Urothelium cell line (cell line): ENCODE measurements at places on chromosomes 16 and 17.
A peak's percentile ranks its signal among the peaks of the same experiment; 100 is the strongest.

DNA sequence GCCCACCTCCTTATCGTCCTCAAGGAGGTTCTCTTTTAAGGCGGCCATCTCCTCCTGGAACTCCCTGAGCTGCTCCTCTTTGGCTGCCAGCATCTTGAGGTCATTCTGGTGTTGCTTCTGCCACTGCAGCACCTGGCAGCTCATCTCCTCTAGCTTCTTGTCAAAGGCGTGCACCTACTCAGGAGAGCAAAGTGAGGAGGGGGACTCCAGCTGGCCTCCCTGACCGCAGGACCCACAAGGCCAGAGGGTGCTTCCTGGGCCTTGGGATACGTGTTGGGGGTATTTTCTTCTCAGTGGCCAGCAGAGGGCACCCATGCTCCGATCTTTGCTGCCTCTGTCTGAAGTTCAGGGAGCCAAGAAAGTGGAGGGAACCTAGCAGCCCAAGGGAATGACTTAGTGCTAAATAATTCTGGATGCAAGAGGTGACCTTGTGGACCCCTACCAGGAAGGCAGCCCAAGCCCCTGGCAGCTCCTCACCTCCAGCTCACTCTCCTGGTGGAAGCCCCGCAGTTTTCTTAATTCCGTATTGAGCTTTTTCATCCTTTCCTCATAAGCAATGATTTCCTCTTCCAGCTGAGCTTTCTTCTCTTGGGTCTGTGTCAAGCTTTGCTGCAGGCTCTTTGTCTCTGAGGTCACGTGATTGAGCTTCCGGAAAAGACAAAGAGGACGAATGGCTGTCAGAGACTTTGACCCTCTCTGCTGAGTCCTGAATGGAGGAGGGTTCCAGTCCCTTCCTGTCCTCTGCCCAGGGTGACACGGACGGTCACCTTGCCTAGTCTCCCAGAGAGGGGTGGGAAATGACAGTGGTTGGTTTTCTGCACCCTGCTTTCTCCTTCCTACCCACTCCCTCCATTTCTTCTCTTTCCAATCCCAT lies 31.4 kb downstream of the DHX38 start:
- peak; percentile 81 for DNase-seq

- DNase-seq = no peak
Observed at GRCh38 chr16:79849119-79849518, 248.6 kb upstream of the MAF start.

DNA sequence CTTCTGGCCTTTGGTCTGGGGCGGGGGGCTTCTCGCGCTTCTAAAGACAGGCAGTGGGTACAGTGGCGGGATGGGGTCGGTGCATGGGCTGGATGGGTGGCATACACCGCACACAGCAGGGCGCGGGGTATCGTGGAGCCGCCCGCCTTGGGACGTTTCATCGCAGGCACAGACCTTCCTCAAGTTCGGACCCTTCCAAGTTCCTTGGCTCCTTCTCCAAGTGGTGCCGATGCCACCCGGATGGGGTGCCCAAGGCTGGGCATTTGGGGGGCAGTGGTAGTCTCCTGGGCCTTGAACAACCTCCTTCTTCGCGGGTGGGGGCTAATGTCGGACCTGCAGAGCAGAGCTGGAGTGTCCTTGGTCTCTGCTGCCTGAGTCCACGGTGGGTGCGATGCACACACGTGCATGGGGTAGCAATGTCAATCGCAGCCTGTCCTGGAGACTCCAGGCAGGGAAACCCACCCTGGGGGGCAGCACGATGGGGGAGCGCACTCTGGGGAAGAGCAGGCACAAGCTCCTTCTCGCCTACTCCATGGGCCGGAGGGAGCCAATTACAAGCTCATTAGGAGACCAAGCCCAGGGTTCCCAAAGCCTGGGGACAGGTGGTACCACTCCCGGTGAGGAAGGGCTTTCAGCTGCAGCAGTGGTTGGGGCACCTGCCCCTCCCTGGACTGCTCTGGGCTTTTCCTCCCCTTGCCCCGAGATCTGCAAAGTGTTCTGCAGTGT lies 686 bp upstream of the MTSS2 start:
- DNase-seq = no peak

DNA sequence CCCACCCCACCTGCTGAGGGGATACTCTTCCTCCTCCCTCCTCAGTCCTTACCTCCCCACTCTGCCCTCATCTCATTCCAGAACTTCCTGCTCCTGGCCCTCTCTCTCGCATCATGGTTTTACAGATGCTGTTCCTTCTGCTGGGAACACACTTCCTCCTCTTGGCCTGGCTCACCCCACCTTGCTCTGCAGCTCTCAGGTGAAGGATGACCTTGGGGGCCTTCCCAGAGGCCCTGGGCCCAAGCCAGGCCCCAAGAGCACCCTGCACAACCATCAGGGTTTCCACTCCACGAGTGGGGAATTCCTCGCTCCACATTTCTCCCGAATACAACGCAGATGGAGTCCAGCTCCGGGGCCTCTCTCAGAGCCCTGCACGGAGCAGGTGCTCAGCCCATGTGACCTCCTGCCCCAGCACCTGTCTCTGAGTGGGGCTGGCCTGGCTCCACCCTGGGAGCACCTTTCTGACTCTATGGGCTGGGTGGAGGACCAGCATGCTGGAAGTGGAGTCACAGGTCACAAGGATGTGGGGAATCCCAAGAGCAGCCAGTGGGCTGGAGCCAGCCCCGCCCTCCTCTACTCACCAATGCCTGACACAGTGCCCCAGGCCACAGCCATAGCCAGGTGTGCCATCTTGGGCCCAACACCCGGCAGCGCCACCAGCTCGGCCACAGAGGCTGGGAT lies 4.5 kb downstream of the NTHL1 start:
- DNase-seq = no peak

DNA sequence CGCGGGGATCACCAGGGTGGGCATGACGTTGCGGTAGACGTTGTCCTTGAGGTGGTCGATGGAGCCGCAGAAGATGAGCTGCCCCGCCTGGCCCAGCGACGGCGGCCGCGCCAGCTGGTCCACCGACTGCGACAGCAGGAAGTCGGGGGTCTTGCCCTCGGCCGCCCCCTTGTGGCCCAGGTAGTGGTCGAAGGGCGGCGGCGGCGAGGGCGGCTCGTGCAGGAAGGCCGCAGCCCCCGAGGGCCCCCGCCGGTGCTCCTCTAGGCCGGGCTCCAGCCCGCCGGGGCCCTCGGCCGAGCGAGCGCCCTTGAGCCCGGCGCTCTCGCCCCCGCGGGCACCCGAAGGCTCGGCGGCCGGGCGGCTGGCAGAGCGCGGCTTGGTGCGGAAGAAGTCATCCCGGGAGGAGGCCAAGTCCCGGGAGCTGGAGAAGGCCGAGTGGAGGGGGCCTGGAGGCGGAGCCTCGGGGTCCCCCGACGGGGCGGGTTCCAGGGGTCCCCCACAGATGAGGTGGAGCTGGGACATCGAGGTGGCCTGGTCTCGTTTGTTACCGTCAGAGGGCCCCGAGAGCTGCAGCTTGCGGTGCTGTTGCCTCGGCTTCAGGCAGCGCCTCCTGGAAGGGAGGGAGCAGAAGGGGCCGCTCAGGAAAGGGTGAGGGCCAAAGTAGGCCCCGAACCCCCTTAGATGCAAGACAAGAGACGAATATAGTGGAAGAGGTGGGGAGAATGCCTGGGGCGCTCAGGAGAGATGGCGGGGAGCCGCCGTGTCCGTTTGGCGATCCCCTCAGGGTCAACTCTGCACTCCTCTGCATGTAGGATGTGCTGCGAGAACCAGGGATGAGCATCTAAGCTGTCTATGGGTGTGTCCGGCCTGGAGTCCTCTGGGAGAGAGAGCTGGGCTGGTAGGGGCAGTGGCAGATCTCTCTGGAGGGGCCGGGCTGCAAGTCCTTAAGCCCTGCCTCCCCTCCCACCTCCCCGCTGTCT lies 8.8 kb downstream of the FAM171A2 start:
- DNase-seq = no peak

GRCh38 chr16:87033541-87034300 lies 283.5 kb downstream of the C16orf95 start:
- DNase-seq = no peak

- no peak for DNase-seq
Observed at GRCh38 chr17:9389111-9389527, 186.5 kb downstream of the STX8 start.

DNA sequence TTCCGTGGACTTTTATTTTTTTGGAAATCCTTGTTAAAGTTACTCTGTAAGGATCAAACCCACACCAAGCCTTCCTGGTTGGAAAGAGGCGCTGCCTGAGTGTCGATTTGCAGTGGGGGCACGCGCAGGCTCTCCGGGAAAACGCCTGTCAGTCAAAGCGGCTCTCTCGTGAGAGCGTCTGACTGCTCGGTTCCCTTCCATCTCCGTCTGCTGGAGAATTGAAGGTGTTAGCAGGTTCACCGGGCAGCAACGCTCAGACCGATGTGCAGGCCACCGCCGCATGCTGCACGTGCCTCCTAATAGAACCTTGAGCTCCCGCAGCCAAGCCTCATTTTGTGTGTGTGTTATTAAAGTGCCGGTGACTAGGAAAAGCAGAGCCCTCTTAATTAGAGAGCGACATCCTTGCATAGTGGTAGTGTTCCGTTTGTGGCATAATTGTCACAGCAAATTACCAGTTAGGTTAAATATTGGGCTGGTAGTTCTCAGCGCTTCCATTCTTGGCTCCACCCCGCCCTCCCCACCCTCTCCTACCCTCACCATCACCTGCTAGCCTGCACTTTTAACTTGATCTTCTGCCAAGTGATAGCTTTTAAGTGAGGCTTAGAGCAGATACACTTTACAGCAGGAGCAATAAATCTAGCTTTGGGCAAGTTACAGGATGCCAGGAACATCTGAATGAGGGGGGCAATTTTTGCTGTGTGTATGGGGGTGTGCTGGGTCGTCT lies 75.5 kb downstream of the RPA1 start:
- DNase-seq = no peak

DNA sequence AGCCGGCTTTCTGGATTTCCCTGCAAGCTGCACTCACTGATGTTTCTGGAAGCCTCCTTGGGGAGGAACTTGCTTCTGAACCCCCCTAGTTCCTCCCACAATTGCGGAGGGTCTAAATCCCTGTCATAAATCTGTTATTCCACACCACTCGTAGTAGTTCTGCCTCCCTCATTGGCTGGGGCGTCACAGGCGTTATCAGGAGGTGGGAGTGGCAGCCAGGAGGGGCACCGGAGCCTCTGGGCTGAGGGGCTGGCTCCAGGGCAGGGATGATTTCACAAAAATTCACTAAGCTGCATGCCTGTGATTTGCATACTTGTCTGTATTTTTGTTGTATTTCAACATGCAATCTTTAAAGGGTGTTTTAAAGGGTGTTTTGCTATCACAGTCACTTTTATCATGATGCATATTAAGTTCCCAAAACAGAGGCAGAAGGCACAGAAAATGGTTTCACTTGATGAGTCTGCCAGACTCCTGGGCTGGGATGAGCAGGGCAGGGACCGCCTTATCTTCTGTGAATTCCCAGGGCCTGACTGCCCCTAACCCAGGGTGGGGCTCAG lies 176.2 kb upstream of the FOXF1 start:
- DNase-seq = no peak

DNA sequence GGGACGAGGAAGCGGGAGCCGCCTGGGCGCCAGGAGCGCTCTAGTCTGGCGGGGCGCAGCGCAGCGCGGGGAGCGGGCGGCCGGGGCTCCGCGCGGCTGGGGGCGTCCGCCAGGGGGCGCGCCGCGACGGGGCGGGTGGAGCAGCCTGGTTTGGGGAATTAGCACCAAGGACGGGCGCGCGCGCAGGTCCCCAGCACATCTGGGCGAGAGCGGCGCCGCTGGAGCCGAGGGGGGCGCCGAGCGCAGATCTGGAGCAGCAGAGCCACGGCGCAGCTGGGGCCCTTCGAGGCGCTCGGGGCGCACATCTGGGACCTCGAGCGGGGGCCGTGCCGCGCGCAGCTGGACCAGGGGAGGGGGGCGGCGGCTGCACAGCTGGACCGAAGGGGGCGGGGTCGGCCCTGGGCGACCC lies at the start of gene NXPH3:
Gene NXPH3 (plus strand): TSS at position 193 of the 409 bp plus-strand sequence. CDS start 349 bp downstream, outside the sequence.
- DNase-seq = peak; percentile 86

DNA sequence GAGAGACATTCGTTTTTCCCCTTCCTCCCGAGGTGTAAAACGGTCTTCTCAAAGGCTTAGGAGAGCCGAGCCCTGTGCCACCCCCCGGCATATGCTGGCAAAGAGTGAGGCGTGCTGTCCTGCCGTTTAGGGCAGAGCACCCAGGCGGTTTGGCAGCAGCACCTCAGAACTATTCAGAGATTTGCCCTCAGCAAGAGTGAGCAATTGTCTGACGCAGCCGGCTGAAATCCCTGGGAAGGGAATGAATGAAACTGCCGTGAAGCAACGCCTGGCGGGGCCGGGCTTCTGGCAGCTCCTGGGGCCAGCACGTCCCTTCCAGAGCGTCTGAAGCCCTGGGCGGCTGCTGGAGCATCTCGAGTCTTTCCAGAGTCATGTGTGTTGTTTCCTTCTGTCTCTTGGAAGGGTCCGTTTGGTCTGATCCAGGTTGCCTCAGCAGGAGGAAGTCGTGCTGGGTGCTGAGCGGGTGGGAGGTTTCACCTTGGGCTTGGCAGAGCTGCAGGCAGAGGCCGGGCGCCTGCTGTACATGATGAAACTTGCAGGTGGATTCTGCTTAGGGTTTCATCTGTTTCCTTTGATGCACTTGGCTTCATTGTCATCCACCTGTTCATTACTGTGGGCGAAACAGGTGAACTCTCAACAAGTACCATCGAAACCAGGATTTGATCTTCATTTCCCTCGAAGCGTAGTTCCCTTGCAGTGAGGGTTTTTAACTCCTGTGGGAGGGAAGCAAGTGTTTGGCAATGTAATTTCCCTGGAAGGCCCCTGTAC lies 35.4 kb downstream of the TBCD start:
- no peak for DNase-seq

- DNase-seq = no peak
Observed at GRCh38 chr17:38324141-38324697, 19.5 kb downstream of the GPR179 start.

DNA sequence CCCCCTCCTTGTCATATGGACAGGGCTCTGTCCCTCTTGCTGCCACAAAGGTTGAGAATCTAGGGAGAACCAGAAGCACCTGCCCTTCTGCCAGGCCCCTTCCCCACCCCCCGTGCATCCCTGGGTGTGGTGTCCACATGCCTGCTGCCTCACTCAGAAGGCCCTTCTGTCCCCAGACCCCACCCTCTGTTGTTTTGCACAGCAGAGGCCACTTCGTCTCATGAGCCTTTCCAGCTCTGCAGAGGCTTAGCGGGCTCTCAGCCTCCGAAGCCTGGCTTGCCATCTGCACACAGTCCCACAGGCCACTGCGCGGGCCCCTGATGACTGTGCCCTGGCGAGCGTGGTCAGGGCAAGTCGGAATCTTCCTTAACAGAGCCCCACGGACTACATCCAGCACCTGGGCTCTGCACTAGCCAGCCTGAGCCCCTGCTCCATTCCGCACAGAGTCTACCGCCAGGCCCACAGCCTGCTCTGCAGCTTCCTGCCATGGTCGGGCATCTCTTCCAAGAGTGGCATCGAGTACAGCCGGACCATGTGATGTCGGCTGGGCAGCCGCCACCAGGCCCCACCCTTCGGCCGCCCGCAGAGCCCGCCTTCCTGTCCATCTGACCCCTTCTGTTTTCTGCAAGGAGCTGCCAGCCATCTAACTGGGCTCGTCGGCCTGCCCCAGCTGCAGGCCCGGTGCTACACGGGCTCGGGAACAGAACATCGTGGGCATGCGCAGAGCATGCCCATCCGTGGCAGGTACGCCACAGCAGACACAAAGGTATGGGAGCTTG lies 10.8 kb downstream of the C16orf90 start:
- DNase-seq = no peak

- peak; percentile 61 for DNase-seq
Observed at GRCh38 chr16:86044241-86044671, 145.3 kb downstream of the IRF8 start.
